ENCODE measurements at places on chromosomes 6 and 20.

GRCh38 chr6:106501960-106502371 lies 127.3 kb downstream of the RTN4IP1 start:
- DNase-seq, result no peak

DNA sequence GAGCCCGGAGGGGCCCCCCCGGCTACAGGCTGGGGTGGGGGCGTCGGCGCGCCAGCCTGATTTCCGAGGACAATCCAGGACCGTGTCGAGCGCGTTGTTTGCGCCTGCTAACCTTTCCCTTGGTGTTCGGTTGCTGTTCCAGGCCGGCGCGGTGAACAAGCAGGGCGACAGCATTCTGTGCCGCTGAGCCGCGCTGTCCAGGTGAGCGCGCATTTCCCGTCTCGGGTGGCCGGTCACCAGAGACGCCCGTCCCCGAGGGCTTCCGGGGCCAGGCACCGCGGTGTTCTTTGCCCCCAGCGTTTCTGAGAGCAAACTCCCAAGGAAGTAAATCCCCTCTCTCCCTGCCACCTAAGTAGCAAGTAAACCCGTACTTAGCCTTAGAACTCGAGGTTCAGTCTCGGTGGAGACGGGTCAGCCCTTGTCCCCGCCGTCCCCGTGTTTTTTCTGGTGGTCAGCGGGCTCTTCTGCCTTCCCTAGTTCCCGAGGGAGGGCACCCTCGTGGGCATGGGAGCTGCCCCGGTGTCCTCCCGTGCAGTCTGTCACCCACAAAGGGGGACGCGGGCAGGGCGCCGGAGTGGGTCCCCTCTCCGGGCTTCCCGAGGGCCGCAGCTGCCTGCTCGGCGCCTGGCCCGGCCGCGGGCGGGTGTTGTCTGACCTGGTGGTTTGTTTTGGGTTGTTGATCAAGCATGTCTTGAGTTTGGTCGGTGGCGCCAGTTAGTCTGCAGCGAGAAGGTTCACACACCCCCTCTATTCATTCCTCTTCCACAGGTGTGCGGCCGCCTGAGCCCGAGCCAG lies 1.5 kb downstream of the ID4 start:
- DNase-seq, result no peak

GRCh38 chr6:142350309-142350708 lies 48.5 kb downstream of the ADGRG6 start:
- no peak for DNase-seq

GRCh38 chr6:34412016-34412415 lies 13.9 kb downstream of the RPS10 start:
- no peak for DNase-seq

DNA sequence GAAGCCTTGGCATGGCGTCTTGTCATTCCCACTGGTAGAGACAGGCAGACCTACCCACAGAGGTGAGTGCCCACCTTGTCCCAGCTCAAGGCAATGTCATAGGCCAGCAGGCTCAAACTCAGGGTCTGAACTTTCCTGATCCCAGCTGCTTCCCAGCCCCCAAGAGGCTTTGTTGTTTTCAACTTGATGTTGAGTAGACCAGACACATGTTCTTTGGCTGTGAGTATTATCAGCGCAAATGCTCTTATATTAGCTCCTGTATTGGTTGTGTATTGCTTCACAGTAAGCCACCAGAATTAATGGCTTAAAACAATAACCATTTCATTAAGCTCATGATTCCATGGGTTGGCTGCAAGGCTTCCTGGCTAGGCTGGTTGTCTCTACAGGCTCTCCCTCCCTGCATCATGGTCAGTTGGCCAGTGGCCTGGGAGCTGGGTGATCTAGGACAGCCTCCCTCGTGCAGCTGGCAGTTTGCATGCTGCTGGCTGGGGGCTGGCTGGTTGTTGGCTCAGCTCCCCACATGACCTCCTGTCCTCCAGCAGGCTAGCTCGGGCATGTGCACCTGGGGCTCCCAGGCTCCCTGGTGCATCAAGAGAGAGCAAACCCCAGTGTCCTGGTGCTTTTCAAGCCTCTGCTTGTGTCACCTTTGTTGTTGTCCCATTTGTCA lies 21.6 kb downstream of the TOX2 start:
- no peak for DNase-seq

DNA sequence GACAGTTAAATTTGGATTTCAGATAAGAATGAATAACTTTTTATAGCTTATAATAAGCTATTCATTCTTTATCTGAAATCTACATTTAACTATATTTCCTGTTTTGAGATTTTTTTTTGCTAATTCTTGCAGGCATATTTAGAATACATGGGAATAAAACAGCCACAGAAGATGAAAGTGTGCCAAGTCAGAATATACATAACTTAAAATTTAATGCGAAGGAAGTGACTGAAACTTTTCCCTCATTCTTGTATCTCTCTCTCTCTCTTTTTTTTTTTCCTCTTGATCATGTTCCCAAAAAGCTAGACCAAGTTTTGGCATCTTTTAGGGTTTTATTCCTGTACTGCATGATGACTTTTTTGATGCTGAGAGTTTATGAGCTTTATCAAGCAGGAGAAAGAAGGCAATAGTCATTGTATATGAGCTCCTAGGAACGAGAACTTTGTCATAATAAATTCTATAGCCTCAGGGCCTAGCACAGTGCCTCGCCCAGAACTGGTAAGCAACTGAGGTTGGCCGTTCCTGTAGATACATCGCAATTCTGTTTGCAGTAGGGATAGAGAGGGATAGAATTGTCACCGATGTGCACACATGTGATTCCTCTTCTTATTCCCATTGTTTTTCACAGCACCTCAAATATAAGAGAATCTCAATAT lies 205.2 kb downstream of the MYLK4 start:
- no peak for DNase-seq

DNA sequence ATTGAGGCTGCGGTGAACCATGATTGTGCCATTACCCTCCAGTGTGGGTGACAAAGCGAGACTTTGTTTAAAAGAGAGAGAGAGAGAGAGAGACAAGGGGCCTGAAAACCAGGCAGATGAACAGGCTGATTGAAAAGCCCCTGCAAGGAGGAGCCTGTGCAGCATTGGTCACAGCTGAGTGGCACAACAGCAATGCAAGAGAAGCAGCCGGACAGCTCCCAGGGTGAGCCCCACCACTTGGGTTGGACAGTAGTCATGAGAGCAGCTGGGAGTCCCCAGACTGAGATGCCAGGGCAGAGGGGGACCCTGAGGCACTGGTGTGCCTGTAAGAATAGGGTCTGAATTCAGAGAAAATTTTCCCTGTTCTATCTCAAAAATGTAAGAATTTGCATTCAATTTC lies 10.2 kb downstream of the DNPH1 start:
- DNase-seq, result no peak

- DNase-seq, result no peak
Observed at GRCh38 chr6:106869203-106869602, 105.3 kb downstream of the CD24 start.

- DNase-seq, result no peak
Observed at GRCh38 chr6:53704700-53705099, 39.1 kb upstream of the KLHL31 start.

- no peak for DNase-seq
Observed at GRCh38 chr20:36305602-36306551, at the start of gene DLGAP4. Gene DLGAP4, plus strand, starts transcription at chr20:36306339. Its CDS starts 125,379 bp downstream, at chr20:36431718.

GRCh38 chr6:41352907-41353306 lies 17.5 kb downstream of the NCR2 start:
- no peak for DNase-seq

GRCh38 chr6:140051521-140052512 lies 677.4 kb upstream of the CITED2 start:
- no peak for DNase-seq

GRCh38 chr20:23106271-23106851 lies 20.2 kb upstream of the CD93 start:
- no peak for DNase-seq

DNA sequence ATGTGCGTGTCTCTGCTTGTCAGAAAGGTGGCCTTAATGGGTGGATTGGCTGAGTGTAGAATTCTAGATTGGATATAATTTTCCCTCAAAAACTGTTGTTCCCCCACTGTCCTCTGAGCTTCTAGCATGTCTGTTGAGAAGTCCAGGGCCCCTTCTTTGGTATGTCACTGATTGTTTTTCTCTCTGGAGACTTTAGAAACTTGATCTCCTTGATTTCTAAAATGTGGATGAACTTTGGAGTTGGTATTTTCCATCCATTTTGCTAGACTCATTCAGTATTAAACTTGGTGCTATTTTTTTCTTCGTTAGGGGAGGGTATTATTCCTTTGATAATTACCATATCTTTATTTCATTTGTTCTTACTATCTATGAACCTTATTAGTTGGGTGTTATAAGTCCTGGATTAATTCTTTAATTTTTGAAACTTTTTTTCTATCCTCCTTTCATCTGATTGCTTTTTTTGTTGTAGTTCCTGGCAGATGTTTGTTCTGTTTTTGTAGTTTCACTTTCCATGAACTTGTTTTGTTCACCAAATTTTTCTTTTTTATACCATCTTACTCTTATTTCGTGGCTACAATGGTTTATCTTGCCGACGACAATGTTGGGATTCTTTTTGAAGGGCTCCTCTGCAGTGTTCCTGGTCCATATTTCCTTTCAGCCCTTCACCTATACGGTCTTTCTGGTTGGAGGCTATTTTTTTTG lies 68.4 kb downstream of the ARID1B start:
- DNase-seq, result no peak

- DNase-seq, result no peak
Observed at GRCh38 chr20:62684981-62685380, 23.7 kb upstream of the NTSR1 start.

DNA sequence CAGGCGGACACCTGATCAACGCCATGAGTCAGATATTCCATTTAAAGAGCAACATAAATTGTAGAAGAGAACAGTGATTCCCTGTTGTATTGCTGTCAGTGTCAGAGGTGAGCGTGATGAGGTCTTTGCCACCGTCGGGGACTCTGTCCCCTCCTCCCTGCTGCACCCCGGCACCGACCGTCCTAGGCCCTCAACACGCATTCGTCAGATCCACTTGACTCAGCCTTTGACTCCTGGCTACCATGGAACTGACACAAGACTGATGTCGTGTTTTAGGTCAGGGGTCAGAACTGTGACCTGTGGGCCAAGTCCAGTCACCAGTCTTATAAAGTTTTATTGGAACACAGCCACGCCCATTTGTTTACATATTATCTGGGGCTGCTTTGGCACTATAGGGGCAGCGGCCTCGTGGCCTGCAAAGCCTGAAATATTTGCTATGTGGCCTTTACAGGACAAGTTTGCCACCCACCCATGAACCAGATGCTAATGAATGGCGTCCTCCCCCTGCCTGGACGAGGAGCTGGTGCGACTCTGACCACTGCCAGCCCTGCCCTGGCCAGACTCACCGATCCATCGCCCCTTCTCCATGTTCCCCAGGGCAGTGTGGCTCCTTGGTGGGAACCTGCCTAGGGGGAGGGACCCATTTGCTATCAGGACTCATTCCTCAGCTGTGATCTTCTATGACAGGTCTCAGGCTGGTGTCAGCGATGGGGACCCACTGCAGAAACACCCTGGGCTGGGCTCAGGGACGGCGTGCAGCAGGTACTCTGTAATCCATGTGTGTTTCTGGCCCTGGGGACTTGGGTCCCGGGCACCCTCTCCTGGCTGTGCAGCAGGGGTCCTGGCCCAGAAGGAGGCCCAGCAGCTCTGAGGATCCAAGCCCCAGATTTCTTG lies 37.5 kb upstream of the PHACTR3 start:
- no peak for DNase-seq

- no peak for DNase-seq
Observed at GRCh38 chr6:52328729-52329128, 33.2 kb upstream of the PAQR8 start.

- peak; percentile 27 for DNase-seq
Observed at GRCh38 chr6:13485923-13486562, 1.4 kb downstream of the GFOD1 start.

DNA sequence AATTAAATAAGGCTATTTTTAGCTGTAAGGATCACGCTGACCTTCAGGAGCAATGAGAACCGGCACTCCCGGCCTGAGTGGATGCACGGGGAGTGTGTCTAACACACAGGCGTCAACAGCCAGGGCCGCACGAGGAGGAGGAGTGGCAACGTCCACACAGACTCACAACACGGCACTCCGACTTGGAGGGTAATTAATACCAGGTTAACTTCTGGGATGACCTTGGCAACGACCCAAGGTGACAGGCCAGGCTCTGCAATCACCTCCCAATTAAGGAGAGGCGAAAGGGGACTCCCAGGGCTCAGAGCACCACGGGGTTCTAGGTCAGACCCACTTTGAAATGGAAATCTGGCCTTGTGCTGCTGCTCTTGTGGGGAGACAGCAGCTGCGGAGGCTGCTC lies 84.0 kb downstream of the RAMACL start:
- DNase-seq, result no peak

DNA sequence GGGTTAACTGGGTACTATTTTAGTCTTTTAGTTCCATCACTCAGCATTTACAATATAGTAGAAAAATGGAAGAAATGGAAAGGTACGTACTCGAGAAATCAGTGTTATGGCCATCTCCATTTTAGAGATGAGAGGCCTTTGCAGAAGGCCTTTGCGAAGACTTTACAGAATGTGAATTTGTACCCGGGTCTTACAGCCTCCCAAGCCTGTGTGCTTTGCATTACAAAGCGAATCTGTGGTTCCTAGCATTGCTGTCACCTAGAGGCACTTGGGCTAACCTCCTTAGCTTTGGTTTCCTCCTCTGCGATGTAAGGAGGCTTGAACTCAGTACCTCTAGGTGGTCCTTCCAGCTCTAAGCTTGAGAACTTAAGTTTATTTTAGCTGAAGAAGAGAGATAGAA lies 10.9 kb downstream of the VAPB start:
- DNase-seq, result no peak

- DNase-seq, result no peak
Observed at GRCh38 chr6:3061501-3061941, 6.8 kb upstream of the RIPK1 start.

DNA sequence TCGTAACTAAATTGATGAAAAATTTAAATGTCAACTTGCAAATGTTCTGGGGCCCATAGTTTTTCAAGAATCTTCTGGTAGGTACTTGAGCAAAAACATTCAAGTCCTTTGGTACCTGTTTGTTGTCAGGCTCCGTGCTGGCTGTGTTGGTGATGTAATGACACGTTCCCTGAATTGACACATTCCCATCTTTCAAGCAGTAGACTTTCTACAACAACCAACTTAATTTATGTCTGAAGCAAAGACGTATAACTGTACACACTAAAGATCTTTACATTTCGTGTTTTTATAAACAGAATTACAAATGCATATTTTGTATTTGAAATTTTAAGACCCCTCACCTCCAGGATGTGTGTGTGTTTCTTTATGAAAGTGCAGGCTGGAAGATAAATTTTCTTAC lies 49.5 kb downstream of the NCOA3 start:
- no peak for DNase-seq

DNA sequence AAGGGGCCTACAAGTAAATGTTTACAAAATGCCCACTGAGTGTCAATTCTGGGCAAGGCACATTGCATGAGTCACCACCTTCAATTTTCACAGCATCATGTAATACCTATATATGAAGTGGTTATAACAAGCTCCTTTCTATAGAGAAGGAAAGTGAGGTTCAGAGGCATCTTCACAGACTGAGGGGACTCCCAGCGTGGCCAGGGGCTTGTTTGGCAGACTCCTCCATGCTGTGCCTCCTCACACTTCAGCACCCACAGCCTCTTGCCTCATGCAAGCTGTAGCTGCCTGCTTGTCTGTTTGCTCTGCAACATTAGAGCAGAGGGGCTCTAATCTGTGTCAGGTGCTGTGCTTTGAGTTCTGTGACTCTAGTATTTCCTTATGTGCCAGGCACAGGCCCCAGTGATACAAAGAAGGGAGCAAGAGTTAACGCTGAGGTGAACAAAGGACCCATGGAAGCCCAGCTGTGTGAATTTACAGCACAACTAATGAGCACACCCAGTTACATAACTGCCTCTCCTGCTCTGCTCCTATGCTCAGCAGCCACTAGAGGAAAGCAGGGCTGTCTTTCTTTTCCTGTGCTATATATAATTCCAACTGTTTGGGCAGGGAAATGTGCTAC lies 72.3 kb downstream of the ZHX3 start:
- DNase-seq, result no peak

Measured in stimulated activated CD8-positive, alpha-beta memory T cell treated with anti-CD3 and anti-CD28 coated beads, Interleukin-4, amount 100 ng/mL, for 24 hours (primary cell).